Kidney tubule cell (primary cell): ENCODE measurements at places on chromosomes 6 and 20.

DNA sequence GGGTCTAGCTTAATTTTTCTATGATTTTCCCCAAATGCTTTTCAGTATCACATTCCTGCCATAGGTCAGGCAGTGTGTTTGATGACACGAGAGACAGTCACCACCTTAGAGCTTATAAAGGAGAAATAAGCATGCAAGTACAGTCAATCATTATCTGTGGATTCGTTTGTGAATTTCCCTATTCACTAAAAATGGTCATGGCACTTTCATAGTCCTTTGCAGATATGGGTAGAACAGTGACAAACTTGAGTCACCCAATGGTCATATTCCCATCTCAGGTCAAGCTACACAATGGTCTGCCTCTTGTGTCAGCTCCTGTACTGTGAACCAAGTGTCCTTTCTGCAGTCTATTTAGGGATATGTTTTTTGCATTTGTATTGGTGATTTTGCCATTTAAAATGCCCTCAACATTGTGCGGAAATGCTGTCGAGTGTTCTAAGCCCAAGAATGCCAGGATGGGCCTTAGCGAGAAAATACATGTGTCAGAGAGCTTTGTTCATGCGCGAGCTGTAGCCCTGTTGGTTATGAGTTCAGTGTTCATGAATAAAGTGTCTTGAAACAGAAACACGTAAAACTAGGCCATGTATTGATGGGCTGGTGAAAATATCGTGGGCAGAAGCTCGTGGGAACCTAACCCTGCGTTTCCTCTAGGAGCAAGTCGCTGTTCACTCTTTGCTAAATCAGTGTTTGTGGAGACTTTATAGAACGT, 19.8 kb downstream of the SUMO4 start:
- DNase-seq, result peak; percentile 69

GRCh38 chr6:26592649-26593048, 4.1 kb upstream of the ABT1 start:
- no peak for DNase-seq

DNA sequence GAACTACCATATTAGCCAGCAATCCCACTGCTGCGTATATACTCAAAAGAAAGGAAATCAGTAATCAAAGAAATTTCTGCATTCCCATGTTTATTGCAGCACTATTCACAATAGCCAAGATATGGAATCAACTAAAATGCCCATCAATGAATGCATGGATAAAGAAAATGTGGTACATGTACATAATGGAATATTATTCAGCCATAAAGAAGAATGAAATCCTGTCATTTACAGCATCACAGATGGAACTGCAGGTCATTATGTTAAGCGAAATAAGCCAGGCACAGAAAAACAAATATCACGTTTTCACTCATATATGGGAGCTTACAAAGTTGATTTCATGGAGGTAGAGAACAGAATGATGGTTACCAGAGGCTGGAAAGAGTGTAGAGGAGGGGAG, 65.1 kb downstream of the ALDH8A1 start:
- DNase-seq, result no peak

DNA sequence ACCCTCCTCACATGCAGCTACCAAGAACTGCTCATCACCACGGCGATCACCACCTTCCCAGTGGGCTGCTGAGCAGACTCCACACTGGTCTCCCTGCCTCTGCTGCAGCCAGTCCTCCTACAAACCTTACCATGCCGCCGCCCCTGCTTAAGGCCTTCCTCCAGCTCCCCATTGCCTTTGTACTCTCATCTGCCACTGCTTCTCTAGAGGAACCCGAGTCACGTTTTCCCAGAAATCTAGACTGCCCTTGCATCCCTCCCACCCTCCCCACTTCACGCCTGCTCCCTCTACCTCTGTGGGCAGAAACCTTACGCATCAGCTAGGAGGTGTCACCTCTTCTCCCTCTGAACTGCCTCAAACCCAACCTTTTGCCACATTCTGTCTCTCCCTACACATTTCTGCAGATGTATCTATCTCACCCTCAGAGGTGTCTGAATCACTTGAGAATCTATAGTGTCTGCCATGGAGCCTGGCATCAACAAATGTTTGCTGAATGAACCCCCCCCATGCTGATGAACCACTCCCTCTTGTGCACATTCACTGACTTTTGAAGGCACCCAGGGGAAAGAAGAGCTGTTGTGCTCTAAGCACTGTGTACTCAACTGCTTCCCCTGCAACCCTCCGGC, 4.3 kb downstream of the E2F1 start:
- DNase-seq, result no peak

- DNase-seq, result no peak
Observed at GRCh38 chr20:2696646-2697045, 4.1 kb downstream of the EBF4 start.

- no peak for DNase-seq
Observed at GRCh38 chr6:63750400-63750799, 114.8 kb downstream of the PHF3 start.

DNA sequence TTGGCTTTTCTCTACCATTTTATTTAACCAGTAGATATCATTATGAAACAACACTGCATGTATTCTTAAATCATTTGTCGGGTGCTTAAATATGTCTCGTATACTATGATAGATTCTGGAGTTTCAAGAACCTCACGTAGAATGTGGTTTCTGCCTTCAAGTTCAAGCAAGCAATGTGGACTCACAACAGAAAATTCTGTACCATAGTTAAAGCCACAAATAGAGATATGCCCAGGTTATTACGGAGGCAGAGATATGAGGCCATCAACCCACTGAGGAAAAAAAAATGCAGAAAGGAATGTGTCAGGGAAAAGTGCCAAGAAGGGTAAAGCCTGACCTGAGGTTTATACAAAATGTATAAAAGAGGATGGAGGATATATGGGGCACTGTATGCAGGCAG, 109.9 kb downstream of the GFRAL start:
- DNase-seq, result no peak
